ENCODE measurements at places on chromosomes 1 and 21. TPM values are rescaled to one million over a fixed set of nuclear protein-coding genes. Genes with fewer than 3 reads are reported as not detected.

GLRX2 gene
- total RNA-seq = 10.1 TPM

PTGS2 gene
- 22.1 TPM for total RNA-seq

CD1C gene
- total RNA-seq = not detected

AUNIP gene
- 2.4 TPM for total RNA-seq

Data from bronchial epithelial cell (primary cell).